Activated naive CD4-positive, alpha-beta T cell treated with anti-CD3 and anti-CD28 coated beads, Interleukin-2, amount 10 ng/mL, durations not matched to agents 7 days and 5 days (primary cell): ENCODE measurements at places on chromosomes 12 and 14.

GRCh38 chr12:42372154-42372791, 46.3 kb downstream of the PPHLN1 start:
- no peaks in the 10 kb centered on the region for H3K4me1 ChIP-seq
- DNase-seq, result peak; percentile 37
- no peak overlapping the region for H3K4me3 ChIP-seq
- H3K36me3 ChIP-seq, result peaks cover 8% of the 10 kb centered on the region
- no peak overlapping the region for H3K27ac ChIP-seq

DNA sequence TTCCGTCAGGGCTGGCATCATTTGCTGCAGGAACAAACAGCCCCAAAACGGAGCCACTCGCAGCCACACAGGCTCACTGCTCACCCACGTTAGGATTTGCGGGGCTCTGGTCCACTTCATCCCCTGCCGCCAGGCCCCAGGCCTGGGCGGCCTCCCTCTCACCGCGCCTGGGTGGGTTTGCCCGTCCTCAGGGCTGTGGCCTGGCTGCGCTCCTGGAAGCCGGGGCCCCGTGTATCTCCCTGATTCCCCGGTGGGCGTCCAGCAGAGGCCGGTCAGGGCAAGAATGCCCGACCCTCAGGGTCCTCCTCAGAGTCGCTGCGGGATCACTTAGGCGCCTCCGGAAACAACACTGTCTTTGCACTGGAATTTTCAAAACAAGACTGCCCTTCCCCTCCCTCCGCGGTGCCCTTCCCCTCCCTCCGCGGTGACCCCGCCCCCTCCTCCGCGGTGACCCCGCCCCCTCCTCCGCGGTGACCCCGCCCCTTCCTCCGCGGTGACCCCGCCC, 15.7 kb upstream of the FBRSL1 start:
- H3K4me3 ChIP-seq, result peak overlapping the region; percentile 55
- H3K36me3 ChIP-seq, result peaks cover 6% of the 10 kb centered on the region
- H3K27ac ChIP-seq, result no peak overlapping the region
- H3K4me1 ChIP-seq, result peaks cover 53% of the 10 kb centered on the region
- peaks cover 45% of the 10 kb centered on the region for H3K27me3 ChIP-seq

- H3K4me3 ChIP-seq, result no peak overlapping the region
- H3K4me1 ChIP-seq, result no peaks in the 10 kb centered on the region
- peaks cover 3% of the 10 kb centered on the region for H3K36me3 ChIP-seq
- DNase-seq, result no peak
- no peak overlapping the region for H3K27ac ChIP-seq
- H3K27me3 ChIP-seq, result no peaks in the 10 kb centered on the region
These were observed 18.6 kb upstream of the GARIN2 start for GRCh38 chr14:67170660-67171059.

GRCh38 chr14:97381309-97381708, 584.1 kb downstream of the VRK1 start:
- H3K36me3 ChIP-seq, result peaks cover 27% of the 10 kb centered on the region
- peak; percentile 34 for DNase-seq
- H3K27me3 ChIP-seq, result peaks cover 4% of the 10 kb centered on the region
- H3K27ac ChIP-seq, result no peak overlapping the region

DNA sequence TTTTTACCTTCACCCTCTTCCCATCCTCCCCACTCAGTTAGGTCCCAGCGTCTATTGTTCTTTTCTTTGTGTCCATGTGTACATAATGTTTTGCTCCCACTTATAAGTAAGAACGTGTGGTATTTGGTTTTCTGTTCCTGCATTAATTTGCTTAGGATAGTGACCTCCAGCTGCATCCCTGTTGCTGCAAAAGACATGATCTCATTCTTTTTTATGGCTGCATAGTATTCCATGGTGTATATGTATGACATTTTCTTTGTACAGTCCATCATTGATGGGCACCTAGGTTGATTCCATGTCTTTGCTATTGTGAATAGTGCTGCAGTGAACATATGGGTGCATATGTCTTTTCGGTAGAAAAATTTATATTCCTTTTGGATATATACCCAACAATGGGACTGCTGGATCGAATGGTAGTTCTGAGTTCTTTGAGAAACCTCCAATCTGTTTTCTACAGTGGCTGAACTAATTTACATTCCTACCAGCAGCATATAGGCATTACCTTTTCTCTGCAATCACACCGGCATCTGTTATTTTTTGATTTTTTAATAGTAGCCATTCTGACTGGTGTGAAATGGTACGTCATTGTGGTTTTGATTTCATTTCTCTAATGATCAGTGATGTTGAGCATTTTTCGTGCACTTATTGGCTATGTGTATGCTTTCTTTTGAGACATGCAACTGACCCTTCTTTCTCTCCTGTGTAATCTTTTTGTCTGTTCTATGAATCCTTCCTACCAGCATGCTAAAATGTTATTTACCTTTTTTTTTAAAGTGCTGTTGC, 279.7 kb upstream of the AMIGO2 start:
- H3K27ac ChIP-seq, result peak overlapping the region; percentile 99
- peaks cover 27% of the 10 kb centered on the region for H3K36me3 ChIP-seq
- DNase-seq, result no peak
- H3K4me1 ChIP-seq, result peaks cover 82% of the 10 kb centered on the region

GRCh38 chr12:108568338-108569154, 6.2 kb downstream of the ISCU start:
- no peaks in the 10 kb centered on the region for H3K27me3 ChIP-seq
- H3K4me1 ChIP-seq, result peaks cover 76% of the 10 kb centered on the region
- peak overlapping the region; percentile 43 for H3K4me3 ChIP-seq
- peaks cover 51% of the 10 kb centered on the region for H3K36me3 ChIP-seq
- DNase-seq, result peak; percentile 88

DNA sequence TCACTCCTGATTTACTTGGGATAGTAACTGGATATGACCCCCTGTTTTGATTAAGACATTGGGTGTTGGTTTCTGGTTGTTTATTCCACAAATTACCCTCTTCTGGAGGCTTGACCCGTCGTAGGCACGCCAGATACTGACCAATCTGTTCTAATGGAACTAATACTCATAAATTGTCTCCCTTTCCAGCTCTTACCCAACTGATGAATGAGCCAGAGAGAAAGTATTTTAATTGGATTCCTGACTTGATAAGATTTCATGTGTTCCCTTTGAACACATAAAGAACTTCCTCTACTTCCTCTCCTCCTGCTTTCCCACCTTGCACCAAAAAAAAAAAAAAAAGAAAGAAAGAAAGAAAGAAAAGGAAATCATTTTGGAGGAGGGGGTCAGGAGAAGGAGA, 340.9 kb downstream of the PCNX1 start:
- H3K27ac ChIP-seq, result no peak overlapping the region
- peaks cover 28% of the 10 kb centered on the region for H3K36me3 ChIP-seq
- H3K27me3 ChIP-seq, result no peaks in the 10 kb centered on the region
- H3K4me3 ChIP-seq, result no peak overlapping the region
- H3K4me1 ChIP-seq, result peaks cover 46% of the 10 kb centered on the region
- DNase-seq, result no peak

- H3K4me3 ChIP-seq, result no peak overlapping the region
- no peaks in the 10 kb centered on the region for H3K27me3 ChIP-seq
- H3K27ac ChIP-seq, result no peak overlapping the region
These were observed 141.4 kb downstream of the CRADD start for GRCh38 chr12:93818488-93819049.

DNA sequence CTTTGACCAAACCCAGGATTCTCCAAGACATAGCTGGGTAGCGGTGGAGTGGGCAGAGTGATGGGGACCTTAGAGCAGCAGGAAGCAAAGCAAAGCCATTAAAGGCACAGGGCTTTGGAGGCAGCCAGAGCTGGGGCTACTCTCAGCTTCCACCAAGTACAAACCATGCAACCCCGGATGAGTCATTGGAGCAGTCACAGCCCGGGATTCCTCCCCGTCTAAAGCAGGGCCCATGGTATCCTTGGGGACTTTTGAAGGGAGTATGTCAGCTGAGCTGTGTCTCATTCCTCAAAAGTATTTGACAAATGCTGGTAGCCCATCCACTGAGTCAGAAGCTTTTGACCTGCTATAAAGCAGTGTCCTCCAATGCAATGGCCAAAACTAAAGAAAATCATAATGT, 9.7 kb upstream of the IFI27 start:
- H3K4me3 ChIP-seq, result no peak overlapping the region
- no peak for DNase-seq
- no peaks in the 10 kb centered on the region for H3K4me1 ChIP-seq
- no peaks in the 10 kb centered on the region for H3K27me3 ChIP-seq

DNA sequence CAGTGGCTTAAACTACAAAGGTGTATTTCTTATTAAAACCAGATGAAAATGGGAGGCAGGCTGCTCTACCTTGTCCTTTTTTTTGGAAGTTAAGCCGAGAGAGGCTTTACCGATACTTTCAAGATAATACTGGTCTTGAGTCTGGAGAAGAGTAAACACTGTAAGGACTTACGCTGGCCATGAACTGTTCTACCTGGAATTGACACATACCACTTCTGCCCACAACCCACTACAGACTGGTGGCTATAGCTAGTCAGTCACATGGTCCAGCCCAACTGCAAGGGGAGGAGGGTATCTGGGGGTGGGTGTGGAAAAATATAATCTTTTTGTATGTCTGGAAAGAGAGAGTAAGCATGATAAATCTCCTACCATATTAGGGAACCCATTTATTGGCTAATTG, 4.4 kb upstream of the FUT8 start:
- DNase-seq, result no peak
- H3K27ac ChIP-seq, result no peak overlapping the region
- peaks cover 17% of the 10 kb centered on the region for H3K4me1 ChIP-seq

- H3K36me3 ChIP-seq, result no peaks in the 10 kb centered on the region
- H3K27ac ChIP-seq, result no peak overlapping the region
- H3K27me3 ChIP-seq, result no peaks in the 10 kb centered on the region
- no peaks in the 10 kb centered on the region for H3K4me1 ChIP-seq
- H3K4me3 ChIP-seq, result no peak overlapping the region
These were observed 27.4 kb upstream of the PTHLH start for GRCh38 chr12:27999970-28000369.
